ENCODE measurements at places on chromosomes 4 and X.

DNA sequence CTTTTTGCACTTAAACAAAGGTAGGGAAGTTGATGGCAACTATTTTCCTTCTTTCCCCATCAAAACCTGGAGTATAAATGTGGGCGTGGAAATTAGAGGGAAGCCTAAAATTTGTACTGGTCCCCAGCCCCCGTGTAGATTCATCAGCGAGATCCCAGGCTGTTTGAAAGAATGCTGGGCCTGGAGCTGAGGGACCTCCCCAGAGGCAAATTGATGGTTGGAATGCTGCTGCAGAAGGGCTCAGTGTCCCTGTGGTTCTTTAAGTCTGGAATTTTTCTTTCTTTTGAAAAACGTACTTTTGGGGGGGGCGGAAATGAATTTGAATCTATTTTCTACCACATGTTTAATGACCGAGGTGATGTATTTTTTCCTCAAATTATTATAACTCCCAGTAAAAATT, 197.2 kb downstream of the CBR4 start:
- no peak for DNase-seq

DNA sequence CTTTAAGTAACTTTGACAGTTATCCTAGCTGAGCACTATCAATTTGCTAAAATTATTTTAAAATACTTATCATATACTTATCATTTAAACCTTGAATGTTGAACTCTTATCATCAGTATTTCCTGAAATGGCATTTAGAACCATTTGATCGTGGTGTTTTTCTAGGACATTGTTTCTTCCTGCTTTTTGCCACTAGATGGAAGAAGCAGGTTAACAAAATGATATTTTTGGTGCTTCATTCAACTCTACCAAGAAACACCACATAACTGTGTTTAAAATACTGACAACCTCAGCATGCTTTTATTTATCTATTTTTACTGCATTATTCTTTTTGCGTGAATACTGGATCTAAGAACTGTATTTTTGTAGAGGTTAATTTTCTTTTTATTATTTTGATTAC, 44.6 kb downstream of the C4orf33 start:
- no peak for DNase-seq

DNA sequence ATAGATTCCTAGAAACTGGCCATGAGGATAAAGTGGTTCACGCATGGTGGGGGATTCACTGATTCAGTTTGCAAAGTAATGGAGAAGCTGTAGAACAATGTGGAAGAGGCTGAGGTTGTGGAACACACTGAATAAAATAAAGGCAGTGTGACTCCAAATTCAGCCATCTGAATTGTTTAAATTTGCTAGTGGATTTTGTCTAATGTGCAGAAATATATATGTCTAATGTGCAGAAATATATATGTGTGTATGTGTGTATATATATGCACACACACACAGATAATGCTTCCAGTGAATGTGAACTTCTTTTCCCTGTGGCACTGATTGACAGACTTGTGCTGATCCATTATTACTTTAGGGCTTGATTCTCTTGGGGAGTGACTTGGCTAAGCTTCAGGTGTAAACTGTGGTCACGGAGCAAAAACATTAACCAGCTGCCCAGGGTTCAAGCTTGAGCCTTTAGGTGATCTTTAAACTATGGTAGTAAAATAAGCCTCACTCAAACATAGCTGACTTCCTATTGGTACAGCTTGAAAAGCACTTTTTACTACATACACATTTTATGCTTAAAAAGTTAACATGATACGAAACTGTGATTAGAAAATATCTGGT, 3.5 kb downstream of the STBD1 start:
- DNase-seq = no peak

DNA sequence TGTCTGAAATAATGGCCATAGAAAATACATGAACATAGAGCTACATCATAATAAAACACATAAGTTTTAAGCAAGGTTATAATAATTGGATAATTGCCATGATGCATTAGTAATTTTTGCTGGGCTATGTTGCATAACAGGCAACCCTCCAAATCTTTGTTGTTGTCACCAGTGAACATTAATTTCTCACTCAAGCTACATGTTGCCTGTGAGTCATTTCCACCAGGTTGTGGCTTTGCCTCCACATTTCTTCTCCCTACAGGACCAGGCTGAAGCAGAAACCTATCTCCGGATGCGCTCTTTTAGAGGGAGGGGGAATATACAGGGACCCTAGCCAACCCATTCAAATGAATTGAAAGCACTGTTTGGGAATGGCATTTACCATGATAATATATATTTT, 347.7 kb downstream of the GABRG1 start:
- DNase-seq = no peak

DNA sequence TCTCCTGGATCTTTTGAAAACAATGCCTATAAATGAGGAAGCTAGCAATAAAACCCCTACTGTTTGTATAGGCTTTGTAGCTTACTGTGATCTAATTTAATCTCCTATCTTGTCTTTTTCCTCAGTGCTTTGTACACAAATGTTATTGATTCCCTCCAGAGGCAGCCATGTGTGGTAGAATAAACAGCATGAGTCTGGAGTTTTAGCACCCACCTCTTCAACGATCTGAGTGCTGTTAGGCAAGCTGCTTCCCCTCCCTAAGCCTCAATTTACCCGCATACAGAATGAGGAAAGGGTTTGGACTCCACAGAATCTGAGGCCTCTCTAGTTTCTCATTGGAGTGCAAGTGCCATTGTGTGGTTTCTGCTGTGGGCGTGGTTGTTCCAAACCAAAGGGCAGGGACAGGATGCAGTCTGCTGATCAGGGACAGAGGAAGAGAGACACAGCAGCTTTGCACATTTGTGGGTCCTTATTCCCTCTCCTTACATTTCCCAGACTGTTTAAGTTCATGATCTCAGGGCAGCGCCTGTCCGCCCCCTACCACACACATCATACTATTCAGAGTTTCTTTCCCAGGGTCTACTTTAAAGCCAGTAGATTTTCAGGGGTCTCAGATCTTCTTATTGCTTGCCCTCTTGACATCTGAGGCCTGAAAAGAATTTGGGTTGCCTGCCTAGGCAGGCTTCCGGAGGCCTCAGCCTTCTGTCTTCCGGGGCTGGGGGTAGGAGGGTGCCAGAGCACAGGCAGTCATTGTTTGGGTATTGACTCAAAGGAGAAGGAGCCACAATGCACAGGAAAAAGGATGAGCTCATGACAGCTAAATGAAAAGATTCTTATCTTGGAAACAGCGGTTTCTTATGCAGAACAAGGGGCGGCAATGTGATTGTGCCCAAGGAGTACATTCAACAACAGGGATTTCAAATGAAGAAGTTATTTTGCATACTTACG, 114.9 kb upstream of the TEX13D start:
- peak; percentile 40 for DNase-seq

- DNase-seq = no peak
Measured at GRCh38 chr4:24003496-24003895, 113.6 kb upstream of the PPARGC1A start.

GRCh38 chr4:112895811-112896608, 153.4 kb upstream of the ANK2 start:
- DNase-seq = no peak

GRCh38 chrX:29671421-29671820, 543.9 kb upstream of the MAGEB2 start:
- DNase-seq = no peak

- no peak for DNase-seq
Measured at GRCh38 chr4:7026107-7026506, 17.1 kb upstream of the TADA2B start.

GRCh38 chr4:187469627-187470026, 525.9 kb upstream of the ZFP42 start:
- DNase-seq = no peak

DNA sequence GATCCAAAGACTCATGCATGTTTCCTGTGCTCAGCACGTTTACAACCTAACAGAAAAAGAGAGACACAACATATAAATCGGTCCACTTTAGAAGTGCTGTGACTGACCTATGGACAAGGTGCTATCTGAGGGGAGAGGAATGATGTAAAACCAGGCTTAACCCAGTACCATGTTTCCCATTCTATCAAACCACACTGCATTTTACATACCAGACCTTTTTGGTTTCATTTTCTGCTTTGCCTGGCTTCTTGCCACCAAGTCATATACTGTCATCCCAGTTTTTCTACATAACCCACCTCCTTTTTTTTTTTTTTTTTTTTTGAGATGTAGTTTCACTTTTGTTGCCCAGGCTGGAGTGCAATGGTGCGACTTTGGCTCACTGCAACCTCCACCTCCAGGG, 82.2 kb downstream of the KLF8 start:
- DNase-seq = no peak

DNA sequence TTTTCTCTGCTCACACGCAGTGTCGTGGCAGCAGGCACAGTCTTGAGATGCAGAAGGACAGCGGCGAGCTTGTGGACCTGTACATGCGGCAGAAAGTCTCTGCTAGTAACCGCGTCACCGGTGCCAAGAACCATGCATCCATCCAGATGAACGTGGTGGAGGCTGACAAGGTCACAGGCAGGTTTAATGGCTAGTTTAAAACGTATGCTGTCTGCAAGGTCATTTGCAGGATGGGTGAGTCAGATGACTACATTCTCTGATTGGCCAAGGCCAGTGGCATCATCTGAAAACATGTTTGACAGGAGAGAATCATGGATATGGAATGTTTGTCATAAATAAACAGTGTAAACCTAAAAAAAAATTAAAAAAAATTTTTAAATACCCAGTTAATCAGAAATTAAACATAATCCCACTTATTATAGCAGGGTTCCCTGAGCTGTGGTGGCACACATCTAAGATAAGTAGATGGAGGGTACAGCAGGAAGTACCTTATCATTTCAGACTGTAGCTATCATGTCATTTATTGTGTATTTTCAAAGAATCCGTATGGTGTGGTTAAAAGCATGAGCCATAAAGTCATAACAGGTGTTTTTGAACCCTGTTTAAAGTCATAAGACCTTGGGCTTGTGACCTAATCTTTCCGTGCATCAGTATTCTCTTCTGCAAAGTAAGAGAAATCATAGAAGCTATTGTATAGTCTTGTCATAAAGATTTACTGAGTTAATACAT, 7.5 kb upstream of the BMP2K start:
- no peak for DNase-seq

DNA sequence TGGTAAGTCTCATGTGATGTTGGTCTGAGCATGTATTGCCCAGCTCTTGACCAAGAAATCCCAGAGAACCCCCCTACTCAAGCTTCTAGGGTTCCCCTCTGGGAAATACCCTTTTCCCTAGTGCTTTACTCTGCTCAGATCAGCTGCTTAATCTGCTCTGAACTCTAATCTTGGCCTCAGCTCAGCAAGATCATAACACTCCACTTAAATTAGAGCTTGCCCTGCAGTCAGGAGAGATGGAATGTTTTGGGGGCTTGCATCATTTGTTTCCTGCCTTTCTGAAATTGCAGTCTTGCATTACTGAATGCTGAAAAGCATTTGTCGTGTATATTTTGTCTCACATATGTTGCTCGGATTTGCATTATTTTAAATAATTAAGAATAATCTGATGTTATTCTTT, 1153.6 kb downstream of the FSTL5 start:
- DNase-seq = no peak

DNA sequence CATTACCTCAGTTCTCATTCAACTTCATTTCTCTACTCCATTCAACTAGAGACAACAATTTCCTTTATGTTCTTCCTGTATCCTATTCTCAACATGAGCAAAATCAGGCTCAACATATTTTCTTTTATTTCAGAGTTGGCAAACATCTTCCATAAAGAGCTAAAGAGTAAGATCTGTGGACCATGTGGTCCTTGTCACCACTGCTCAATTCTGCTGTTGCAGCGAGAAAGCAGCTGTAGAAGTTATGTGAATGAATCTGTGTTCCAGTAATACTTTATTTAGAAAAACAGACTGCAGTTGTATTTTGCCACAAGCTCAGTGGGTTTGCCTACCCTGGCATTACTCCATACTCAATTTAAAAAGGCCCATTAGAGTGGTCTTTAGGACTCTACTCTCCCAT, 2057.3 kb downstream of the ARAP2 start:
- no peak for DNase-seq

DNA sequence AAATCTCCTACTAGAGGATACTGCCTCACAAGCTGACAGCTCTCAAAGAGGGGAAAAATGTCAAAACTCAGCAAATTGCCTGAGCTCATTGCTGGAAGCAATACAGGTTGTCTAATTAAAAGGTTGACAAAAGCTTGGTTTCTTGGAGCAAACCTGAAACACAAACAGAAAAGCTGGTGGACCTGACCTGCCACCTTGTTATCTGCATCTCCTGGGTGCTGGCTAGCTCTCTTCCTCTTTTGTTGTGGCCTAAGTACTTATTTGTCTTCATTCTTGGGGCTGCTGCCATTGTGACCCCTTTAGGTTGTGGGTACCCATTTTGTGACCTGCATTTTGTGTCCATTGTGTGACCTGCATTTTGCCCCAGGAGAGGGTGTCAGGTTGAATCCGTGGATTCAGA, 184.5 kb downstream of the KIT start:
- no peak for DNase-seq

DNA sequence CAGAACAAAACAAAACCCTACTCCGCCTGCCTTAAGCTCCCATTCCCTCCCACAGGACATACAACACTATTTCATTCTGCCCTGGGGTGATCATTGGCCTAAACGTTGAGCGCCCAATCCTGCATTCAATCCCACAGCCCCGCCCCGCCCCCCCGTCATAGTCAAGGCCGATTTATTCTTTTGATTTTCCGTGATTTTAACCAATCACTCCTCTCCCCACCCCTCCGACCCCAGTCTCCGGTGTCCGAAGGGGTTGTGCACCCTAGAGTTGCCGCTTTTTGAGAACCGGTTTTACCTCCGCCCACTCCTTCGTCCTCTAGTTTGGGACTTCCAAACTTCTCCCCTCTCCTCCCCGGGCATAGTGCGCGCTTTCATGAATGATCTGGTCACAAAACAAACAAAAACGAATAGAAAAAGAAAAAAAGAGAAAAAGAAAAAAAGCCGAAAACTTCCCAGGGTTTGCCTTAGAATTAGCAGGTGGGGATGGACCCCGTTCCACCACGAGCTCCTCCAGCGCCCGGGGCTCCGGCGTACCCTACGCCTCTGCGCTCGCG, 446 bp upstream of the UBE2A start:
- no peak for DNase-seq

- DNase-seq = no peak
Measured at GRCh38 chr4:7912826-7913225, 26.8 kb downstream of the AFAP1 start.

- DNase-seq = no peak
Measured at GRCh38 chr4:102196221-102196620, 149.1 kb downstream of the SLC39A8 start.

DNA sequence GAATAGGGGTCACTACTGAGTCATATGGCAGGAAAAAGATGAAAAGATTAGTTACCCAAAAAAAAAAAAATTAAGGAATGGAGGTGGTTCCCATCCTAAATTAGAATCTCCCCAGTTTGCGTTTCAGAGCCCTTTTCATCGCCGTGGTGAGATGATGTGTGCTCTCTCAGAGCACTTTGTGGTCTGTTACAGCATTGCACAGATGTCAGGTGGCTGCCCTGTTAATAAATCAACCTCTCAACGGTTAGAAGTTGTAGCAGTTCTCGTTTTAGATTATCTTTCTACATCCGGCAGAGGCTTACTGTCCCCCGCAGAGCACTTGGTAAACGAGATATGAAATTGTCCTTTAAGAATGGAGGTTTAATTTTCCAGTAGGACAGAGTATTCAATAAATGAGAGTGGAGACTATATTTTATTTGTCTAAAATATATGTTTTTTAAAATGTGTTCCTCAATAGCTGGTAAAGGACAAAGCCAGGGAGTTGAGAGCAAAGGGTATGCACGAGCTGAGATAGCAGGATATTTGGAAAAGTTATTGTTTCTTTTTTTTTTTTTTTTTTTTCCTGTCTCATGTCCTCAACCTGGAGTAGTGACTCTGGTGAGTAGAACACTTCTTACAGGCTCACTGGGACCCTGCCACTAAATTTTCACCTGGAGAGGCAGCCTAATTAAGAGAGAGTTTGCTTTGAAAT, 26.9 kb downstream of the AFF1 start:
- DNase-seq = peak; percentile 82

- no peak for DNase-seq
Measured at GRCh38 chr4:60389633-60390032, 810.5 kb upstream of the ADGRL3 start.
